Fibroblast of upper back skin (primary cell): ENCODE measurements at places on chromosomes 3 and 15.

DNA sequence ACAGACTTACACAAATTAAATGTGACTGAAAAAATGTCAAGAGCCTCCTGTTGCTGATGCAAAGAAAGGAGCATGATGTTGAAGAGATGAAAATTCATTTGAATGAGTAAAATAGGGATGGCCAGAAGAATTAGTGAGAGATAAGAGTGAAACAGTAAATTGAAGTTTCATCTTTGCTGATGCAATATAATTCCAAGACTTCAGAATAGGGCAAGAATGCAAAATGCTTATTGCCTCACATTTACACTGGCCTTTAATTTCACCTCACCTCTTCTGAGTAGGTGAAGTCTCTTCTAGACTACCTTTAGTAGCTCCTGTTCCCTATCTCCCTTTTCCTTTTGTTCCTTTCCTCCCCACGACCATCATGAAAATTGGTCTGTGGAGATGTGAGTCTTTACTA, 15.3 kb upstream of the MAPK6 start:
- no peak for DNase-seq

GRCh38 chr3:195356151-195357086, 85.5 kb upstream of the XXYLT1 start:
- peak; percentile 22 for DNase-seq

DNA sequence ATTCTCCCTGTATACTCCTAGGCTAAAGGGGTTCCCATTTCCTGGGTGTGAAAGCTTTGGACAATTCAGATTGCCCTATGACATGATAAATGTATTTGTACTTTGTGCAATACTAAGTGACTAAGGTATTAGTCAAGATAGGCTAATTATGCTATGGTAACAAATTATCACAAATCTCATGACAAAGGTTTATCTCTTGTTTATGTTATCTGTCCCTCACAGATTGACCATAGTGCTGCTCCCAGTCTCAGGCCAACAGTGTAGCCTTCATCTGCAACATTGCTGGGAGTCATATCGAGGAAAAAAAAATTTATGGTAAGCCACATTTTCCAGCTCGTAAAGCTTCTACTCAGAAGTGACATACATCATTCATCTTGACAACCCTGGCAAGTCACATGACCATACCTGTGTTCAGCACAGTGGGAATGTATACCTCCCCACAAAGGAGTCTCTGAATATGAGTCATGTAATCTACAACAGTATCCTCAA, 346.2 kb downstream of the IGSF11 start:
- no peak for DNase-seq

- peak; percentile 59 for DNase-seq
These were observed 417.7 kb downstream of the LPP start for GRCh38 chr3:188571531-188572095.

- DNase-seq = no peak
These were observed 1.2 kb upstream of the HYAL2 start for GRCh38 chr3:50323614-50324199.
